ENCODE measurements at places on chromosomes 3 and 15. TPM values are rescaled to one million over a fixed set of nuclear protein-coding genes. Genes with fewer than 3 reads are reported as not detected.

Gene GUCA1C
- not detected for total RNA-seq

DNA sequence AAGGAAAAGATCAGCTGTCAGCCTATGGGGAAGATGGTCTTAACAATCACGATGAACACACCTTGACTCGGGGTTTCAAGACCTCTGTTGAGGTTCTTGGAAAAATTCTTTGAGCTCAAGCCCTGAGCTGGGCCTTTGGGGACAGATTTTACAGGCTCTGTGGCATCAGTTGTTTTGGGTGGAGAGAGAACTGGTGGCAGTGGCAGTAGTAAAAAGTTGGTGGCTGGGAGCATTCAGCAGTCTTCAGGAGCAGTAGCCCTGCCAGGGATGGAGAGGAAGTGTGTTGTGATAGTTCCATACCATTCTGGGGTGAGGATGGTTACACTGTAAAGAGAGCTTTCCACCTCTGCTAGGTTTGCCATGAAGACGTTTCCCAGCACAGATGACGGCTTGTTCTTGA, 4.9 kb upstream of the KY start:
- DNase-seq: no peak

DNA sequence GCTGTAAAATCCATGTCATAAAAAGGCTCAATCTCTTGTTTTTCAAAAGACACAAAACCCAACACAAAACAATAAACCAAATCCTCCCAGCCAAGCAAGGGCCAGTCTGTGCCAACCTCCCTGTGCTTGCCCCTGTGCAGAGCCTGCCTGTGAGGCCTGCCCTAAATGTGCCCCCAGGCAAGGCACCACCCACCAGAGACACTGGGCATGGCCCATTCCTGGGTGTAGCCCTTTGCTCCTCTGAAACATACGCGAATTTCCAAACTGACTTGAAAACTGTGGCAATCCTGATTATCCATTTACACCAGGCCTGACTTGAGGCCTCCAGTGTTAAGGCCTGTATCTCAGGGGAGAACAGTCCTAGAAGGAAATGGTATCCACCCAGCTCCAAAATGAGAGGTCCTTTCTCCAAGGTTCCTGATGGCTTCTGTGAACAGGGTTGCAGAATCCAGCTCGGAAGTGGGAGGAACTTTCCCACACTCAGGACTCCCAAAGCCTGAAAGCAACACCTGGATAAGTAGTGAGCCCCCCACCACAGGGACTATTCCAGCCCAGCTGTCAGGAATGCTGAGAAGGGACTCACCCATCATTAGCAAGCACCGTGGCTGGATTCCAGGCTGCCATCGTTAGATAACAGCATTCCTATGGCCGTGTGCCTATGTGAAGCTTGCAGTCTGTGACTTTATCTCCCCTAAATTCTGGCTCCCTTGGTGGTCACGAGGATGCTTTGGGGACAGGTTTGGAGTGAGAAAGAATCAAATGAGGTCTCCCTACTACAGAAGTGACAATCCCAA, 61.8 kb downstream of the CACNA2D2 start:
- DNase-seq: no peak

GRCh38 chr3:182954553-182955235, 25.6 kb downstream of the DCUN1D1 start:
- DNase-seq: no peak
